Pancreas (tissue), 10 donors: ENCODE measurements at places on chromosomes 1 and 21. TPM values are rescaled to one million over a fixed set of nuclear protein-coding genes. Genes with fewer than 3 reads are reported as not detected.

- H3K27me3 ChIP-seq = no peaks in the 10 kb centered on the region
- H3K36me3 ChIP-seq = no peaks in the 10 kb centered on the region
- DNase-seq = no peak
- no peaks in the 10 kb centered on the region for H3K4me1 ChIP-seq
- H3K4me3 ChIP-seq = no peak overlapping the region
Observed at GRCh38 chr21:32994305-32994704, 31.4 kb upstream of the OLIG2 start.

The FAM177B gene
- 0.24 TPM for total RNA-seq

DNA sequence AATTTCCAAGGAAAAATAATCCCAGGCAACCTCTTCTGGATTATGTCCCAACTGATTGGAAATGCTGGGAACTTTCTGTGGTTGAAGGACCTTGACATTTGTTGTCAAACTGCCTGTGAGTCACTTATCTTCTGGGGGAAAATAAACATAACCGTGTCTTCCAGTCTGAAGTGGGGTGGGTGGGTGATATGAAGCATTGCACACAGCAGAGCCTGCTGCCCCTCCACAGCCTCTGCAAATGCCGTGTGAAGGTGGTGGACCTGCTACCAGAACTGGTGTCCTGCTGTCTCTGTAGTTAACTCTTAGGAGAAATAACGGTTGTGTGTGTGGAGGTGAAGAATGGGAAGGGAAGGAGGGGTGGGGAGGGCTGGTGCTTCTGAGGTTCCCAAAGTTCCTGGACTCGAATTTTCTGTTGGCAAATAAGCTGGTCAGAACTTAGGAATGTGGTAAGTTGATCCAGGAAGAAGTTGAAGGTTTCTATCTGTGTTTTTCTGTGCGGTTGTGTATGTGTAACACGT, 23.2 kb downstream of the GALNT2 start:
- peak overlapping the region; percentile 50 for H3K27ac ChIP-seq
- no peaks in the 10 kb centered on the region for H3K36me3 ChIP-seq
- H3K4me3 ChIP-seq = no peak overlapping the region
- H3K4me1 ChIP-seq = peaks cover 47% of the 10 kb centered on the region
- DNase-seq = no peak

DNA sequence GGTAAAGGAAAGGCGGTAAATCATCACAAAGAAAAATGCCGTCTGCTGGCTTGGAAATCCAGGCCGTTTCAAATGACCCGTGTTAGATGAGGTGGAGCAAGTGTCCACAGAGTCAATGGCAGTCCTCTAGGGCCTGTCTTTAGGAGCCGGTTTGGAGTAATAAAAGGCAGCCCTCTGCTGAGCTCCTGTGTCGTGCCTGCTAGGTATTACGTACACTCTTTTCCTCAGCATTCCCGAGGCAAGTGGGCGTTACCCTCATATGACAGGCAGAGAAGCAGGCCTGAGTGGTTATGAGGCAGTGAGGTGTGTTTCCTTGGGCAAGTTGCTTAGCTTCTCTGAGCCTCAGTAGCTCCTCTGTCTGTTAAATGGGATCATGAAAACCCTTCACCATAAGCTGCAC, 7.7 kb downstream of the NENF start:
- no peak overlapping the region for H3K27ac ChIP-seq
- H3K27me3 ChIP-seq = no peaks in the 10 kb centered on the region
- DNase-seq = no peak
- H3K4me3 ChIP-seq = no peak overlapping the region
- H3K36me3 ChIP-seq = no peaks in the 10 kb centered on the region
